ENCODE measurements at places on chromosomes 16 and 17. TPM values are rescaled to one million over a fixed set of nuclear protein-coding genes. Genes with fewer than 3 reads are reported as not detected.

ANKRD13B gene
- total RNA-seq = 21.3 TPM

CACNA1H gene
- total RNA-seq = 3.3 TPM

SCPEP1 gene
- total RNA-seq = 120 TPM

VAT1L gene
- total RNA-seq = 0.10 TPM

HEATR9 gene
- not detected for total RNA-seq

CDH11 gene
- total RNA-seq = 991 TPM

KRTAP4-1 gene
- total RNA-seq = not detected

NPIPB6 gene
- 0.06 TPM for total RNA-seq

GRIN2C gene
- total RNA-seq = under 0.01 TPM

Measured in cardiac ventricle fibroblast (primary cell).